Fibroblast of the aortic adventitia (primary cell): ENCODE measurements at places on chromosomes 3 and 15.

GRCh38 chr3:117696851-117697407 lies 987.4 kb downstream of the TUSC7 start:
- no peak for DNase-seq

- no peak for DNase-seq
Measured at GRCh38 chr3:175307642-175308041, 448.5 kb downstream of the NAALADL2 start.

DNA sequence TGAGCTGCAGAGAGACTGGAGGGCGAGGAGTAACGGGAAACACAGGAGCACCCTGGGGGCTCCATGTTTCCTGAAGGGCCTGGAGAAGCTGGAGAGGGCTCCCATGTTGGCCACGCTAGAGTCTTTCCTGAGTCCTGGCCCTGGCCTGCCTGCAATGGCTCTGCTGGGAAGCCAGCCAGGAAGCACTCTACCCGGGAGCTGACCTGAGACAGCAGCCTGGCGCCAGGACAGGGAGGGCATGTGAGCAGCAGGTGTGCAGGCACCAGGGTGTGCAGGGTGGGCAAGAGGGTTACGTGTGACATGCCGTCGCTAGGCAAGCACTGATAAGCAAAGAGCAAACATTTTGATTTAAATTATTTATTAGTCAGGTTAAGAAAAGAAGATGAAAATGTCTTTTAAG lies 301.4 kb downstream of the OCA2 start:
- no peak for DNase-seq

- no peak for DNase-seq
Measured at GRCh38 chr3:128276146-128276435, 122.8 kb downstream of the EEFSEC start.

- DNase-seq, result no peak
Measured at GRCh38 chr3:94716326-94717018, 653.6 kb downstream of the NSUN3 start.

GRCh38 chr15:91801836-91802534 lies 51.5 kb upstream of the SLCO3A1 start:
- DNase-seq, result no peak

- DNase-seq, result no peak
Measured at GRCh38 chr15:68318008-68318835, 40.7 kb downstream of the FEM1B start.
